ENCODE measurements at places on chromosomes 1 and 21.

GRCh38 chr1:230948301-230948700 is 30.4 kb downstream of the TTC13 start:
- DNase-seq = no peak

DNA sequence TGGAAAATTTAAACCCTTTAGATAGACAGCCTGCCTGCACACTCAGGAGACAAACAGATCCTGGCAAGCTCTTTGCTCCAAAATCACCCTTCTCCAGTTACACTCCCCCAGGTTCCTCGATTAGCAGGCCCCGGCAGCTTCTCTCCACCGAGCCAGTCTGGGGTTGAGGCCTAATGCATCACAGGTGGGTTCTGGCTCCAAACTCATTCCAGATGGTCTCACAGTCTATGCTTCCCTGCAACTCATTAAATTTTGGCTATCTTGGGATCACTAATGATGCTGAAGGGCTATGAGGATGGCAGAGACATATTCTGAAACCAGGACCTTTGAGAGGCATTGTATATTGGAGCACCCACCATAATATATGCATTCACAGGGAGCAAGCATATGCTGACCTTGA is 559.8 kb upstream of the USP24 start:
- no peak for DNase-seq

DNA sequence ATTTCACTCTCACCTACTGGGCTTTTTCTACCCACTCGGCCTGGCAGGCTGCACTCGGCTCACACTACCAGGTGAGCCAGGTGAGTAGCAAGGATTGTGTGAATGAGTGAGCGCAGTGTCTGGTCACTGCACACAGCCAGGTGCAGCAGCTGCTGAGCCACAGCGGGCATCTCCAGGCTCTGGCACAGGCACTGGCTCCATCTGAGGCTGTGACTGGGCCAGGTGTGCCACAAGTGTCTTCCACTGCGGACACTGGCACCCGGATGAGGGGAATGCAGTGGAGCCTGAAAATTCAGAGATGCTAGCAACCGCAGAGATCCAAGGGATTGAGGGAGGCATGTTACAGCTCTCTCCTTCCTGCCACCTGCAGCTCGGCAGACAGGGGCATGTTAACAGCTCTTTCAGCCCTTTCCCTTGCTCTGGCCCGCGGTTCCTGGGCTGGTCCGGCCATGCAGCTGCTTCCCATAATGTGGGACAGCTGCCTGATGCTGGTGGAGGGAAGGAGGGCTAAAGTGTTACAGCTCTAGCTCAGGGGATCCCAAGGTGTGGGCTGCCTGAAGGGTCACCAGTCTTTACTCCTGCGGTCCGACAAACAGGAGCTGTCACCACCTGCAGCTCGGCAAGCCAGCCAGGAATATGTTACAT is 1038.3 kb downstream of the AMY1C start:
- DNase-seq = no peak

DNA sequence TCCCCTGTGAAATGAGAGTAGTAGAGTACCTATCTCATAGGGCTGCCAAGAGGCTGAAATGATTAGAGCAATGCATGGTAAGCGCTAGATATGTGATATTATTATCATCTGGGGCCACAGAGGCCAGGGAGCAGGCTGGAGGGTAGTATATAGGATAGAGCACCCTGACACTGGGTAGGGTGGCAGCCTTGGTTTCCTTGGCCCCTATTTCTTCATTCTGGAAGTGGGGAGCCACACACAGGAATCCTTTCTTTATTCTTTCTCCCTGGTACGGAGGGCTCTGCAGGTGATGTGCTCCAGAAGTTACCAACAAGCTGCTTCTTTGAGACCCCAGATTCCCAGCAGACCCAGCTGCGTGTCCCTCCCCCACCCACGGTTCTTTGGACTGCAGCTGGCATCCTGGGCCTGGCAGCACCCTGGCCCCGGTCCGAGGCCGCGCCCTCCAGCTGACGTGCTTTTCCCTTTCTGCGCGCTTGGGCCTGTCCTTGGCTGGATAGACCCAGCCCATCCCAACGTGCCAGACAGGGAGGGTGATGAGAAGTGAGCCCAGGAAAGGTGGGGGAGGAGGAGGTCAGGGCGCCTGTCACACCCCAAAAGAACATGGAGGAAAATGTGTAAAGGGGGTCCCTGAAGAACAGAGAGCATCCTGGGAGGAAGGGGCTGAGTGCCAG is 18.2 kb downstream of the INAVA start:
- DNase-seq = no peak

- no peak for DNase-seq
Measured at GRCh38 chr21:39915881-39916280, 48.6 kb downstream of the PCP4 start.

GRCh38 chr1:231872461-231872910 is 245.9 kb downstream of the DISC1 start:
- peak; percentile 41 for DNase-seq

GRCh38 chr21:29521872-29522271 is 223.2 kb downstream of the BACH1 start:
- DNase-seq = no peak

- no peak for DNase-seq
Measured at GRCh38 chr1:178573330-178573729, 60.4 kb downstream of the TEX35 start.

GRCh38 chr1:94936861-94937620 is 10.1 kb upstream of the CNN3 start:
- DNase-seq = no peak

DNA sequence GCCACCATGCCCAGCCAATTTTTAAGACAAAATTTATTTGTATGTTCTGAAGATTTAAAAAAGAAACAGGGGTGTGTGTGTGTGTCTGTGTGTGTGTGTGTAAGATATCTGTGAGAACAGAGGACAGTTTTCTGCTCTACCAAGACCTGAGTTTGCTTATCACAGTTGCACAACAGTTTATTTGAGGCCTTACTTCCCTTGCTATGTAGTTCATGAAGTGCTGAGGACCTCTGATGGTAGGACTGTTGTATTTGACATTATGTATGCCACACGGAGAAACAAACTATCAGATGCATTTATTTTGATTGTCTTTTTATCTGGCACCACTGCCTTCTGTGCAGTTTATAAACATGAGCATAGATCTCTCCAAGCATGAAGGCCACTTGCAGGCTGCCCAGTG is 355.2 kb downstream of the PBX1 start:
- DNase-seq = peak; percentile 47

DNA sequence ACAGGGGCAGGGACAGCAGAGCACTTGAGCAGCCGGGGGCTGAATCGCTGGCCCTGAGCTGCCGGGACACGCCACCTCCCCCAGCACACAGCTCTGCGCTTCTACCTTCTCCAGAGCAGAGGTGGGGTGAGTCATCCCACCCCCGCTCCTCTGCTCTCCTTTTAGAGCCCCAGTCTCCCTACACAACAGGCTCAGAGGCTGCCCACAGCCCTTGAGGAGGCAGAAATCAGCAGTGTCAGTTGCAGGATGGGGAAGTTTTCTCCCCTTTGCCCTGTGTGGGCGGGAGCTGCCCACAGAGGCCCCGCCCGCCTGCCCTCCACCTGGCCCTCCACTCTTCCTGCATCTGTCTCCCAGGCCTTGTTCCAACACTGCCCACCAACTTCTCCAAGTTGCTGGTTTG is 94.6 kb downstream of the STUM start:
- peak; percentile 28 for DNase-seq

- no peak for DNase-seq
Measured at GRCh38 chr1:83850834-83851233, 148.1 kb downstream of the TTLL7 start.

GRCh38 chr1:212107481-212107880 is 71.9 kb downstream of the DTL start:
- DNase-seq = no peak

DNA sequence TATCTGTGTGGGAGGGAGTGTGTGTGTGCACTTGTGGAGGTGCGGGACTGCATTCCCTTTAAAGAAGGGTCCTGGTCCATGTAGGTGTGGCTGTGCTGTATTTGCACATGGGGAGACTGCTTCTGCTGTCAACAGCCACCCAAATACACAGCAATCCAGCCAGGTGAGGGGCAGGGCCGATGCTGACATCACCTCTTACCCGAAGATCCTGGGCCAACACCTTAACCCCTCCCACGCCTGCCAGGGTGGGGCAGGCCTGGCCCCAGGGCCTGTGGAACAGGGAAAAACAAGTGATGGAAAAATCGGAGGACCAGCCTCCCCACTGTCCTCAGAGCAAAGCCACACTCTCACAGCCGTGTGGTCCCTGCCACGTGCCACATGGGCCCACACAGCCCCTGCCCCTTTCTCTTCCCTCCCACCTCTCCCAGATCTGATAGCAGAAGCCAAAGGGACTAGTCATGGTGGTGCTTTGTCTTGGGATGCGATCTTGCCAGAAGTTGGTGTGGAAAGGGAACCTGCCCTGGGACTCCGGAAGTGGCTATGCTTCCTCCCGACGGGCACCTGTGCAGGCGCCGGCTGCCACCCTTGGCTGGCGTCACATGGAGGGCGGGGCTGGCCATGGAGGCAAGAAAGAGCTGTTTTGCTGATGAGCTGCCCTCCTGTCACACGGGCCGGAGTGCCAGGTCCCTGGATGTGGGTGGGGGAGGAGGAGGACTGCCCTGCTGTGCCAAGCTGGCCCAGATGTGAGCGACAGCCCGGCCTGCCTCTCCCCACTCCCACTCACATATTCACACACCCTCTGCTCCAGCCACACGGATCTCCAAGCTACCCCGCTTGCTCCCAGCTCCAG is 7.8 kb upstream of the CASZ1 start:
- no peak for DNase-seq

DNA sequence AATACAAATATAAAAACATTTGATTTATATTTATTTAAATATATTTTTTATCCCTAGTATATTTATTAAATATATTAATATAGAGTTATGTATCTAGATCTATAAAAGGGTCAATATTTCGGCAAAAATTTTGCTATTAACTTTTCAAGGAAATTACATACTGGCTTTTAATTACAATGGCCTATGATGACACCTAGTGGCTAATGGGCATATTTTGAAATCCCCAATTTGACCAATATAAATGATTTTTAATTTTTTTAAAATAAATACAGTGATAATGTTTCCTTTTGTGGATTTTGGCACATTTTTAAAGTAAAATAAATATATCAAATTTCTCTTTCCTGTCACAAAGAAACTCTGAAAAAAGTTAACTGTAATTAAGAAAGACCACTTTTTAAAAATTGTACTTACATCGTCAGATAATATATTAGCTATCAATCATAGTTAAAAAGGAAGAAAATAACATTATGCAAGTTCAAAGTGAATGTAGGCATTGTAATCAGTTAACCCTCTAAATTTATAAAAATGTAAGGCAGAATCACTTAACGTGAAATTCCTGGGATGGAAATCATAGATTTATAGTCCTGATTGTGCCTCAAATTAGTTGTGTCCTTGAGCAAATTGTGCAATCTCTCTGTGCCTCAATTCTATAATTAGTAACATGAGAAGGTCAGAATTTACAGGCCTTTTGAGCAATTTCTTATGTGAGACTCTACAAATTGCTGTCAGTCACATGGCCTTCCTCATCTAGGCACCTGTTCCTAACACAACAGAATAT is 25.6 kb upstream of the RGS13 start:
- DNase-seq = peak; percentile 22

DNA sequence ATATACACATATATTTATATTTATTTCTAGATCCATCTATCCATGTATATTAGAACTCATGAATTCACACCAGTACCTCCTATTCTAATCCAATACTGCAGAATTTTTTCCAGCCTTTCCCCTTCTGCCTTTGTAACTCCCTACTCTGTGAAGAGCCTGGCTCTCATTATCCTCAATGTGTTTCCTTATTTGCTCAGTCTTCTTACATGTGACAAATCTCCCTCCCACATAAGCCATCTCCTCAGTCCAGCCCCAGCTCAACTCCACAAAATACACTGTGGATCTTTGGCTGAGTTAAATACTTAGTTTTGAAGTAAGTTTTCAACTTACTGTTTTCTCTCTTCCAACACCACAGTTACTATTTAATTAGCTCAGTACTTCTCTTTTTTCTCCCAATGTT is 45.7 kb downstream of the ATP5PO start:
- DNase-seq = no peak

GRCh38 chr1:230208619-230209261 is 141.7 kb downstream of the GALNT2 start:
- no peak for DNase-seq

DNA sequence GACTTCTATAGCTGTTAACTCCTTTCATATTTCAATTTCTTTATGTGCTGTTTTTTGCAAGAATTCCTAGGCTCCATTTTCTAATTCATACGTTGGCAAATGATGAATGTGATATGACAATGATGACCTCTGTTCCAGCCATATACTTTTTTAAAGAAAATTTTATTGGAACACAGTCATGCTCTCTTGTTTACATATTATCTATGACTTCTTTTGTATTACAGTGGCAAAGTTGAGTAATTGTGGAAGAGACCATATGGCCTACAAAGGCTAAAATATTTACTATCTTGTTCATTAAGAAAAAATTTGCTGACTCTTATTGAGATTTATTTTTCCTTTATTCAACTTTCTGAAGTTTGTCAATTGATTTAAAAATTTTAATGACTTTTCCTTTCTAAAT is 7.1 kb downstream of the IFI44L start:
- DNase-seq = peak; percentile 6

GRCh38 chr21:42547001-42547905 is 33.6 kb downstream of the SLC37A1 start:
- DNase-seq = no peak

DNA sequence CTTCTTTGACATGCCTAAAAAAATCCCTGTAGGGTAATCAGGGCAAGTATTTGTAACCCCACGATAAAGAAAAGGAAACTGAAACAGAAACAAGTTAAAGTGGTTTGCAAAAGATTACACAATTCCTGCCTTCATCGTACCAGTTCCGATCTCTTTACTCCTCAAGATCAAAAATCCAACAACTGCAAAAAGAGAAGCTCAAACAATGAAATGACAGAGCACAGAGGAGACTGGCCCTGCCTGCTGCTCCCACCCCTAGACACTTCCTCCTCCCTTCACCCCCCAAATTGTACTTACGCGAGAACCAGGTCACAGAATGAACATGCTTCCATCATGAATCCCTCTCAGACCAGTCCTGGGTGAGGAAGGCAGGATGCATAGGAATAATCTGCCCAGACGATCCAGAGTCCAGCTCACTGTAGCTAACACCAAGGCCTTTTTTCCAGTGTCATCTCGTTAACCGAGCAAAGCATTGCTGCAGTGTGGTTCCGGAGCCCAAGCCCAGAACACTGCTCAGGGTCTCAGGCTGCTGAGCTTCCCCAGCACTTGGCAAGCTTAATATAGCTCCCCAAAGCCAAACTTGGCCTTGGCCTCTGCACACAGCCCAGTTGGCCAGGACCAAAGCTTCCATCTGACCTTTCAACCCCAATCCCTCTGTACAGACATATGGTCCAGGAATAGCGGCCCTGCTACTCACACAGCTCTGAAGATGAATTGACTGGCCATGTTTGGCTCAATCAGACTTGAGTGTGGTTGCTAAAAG is 20.3 kb downstream of the RXRG start:
- DNase-seq = no peak

GRCh38 chr21:42219606-42220137 is 732 bp downstream of the ABCG1 start:
- DNase-seq = no peak

DNA sequence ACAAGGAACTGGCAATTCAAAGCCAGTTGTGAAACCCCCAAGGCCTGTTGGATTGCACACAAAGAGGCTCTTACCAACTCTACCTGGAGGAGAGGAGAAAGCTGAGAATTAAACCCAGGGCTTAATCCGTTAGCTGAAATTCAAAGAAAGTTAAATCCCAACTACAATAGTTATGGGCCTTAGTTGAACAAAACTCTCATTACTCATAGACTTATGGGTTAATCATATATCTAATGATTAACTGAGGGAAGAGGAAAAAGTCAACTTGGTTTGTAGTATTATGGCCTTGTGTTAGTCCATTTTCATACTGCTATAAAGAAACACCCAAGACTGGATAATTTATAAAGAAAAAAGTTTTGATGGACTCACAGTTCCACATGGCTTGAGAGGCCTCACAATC is 838.2 kb upstream of the ADGRL2 start:
- no peak for DNase-seq

GRCh38 chr1:217048104-217048707 is 325.0 kb upstream of the ESRRG start:
- DNase-seq = no peak
